Upper lobe of left lung (tissue), 6 donors: ENCODE measurements at places on chromosomes 16 and 17. TPM values are rescaled to one million over a fixed set of nuclear protein-coding genes. Genes with fewer than 3 reads are reported as not detected.

The AOC3 gene
- 111 TPM for total RNA-seq

The RASL10B gene
- total RNA-seq, result 4.1 TPM

DNA sequence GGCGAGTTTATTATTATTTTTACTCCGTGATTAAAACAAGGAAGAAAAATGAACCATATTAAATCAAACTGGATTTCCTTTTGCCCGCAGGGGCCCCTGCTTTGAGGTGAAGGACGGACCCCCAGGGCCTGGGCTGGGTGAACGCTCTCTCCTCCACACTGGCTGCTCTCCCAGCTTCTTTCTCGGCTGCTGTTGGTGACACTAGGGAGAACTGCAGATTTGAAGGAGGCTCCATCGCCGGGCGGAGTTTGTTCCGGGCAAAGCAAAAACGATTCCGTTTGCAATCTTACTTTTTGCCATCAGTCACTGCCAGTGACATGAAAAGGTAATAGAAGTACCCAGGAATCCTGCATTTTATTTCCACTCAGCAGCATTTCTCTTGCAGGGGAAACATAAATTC, 221.6 kb upstream of the SDK2 start:
- H3K27me3 ChIP-seq, result no peaks in the 10 kb centered on the region
- H3K27ac ChIP-seq, result no peak overlapping the region
- H3K4me1 ChIP-seq, result no peaks in the 10 kb centered on the region
- no peak for DNase-seq

The MT4 gene
- total RNA-seq, result not detected

DNA sequence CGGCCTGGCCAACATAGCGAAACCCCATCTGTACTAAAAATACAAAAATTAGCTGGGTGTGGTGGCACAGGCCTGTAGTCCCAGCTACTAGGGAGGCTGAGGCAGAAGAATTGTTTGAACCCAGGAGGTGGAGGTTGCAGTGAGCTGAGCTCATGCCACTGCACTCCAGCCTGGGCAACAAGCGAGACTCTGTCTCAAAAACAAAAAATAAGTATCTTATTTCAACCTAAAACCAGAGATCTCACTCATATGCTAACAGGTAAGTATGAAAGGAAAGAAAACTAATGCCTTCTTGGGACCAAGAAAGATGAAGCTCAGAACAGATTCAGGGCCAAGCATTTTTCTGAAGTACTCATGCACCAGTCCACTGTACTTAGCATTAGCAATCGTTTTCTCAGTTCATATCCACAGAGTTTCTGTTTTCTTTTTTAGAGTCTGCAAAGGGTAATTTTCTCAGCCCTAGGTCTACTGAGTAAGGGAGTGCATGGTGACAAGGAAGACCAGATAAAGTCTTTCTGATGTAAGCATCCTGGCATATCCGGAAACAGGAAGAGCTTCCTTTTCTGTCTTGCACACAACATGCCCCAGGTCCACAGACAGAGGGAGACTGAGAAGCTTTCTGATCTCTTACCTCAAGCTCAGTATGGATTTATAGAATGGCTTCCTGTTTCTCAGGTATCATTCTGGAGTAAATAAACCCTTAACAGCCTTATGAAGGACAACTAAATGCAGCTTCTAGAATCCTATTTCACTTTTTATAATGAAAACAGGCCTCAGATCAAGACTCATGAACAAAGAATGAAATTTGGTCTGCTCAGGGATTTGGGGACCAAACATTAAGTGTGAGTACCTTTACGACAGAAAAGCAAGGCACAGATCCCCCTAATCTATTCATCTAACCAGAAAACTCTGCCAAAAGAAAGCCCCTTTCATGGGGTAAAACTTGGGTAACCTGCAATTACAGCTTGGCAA, 38.7 kb upstream of the FOXJ1 start:
- H3K27ac ChIP-seq, result peak overlapping the region; percentile 37
- peaks cover 4% of the 10 kb centered on the region for H3K4me1 ChIP-seq
- H3K27me3 ChIP-seq, result no peaks in the 10 kb centered on the region

The LPCAT2 gene
- 31.8 TPM for total RNA-seq

DNA sequence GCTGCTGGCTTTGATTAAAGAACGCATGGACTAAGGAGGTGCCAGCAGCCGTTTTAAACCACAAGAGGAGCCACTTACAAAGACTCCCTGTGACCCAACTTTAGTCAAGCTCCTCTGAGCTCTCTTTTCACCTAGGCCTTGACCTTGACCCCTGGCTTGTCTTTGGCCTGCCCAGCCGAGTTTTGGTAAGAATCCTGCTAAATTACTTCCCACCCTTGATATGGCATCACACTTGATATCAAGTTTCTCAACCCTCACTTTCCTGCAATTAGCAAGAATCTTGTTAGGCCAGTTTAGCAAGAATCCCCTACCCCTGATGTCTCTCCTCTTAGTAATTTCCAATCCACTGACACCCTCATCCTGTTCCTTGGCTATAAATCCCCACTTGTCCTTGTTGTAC, 232.8 kb upstream of the SALL1 start:
- no peak overlapping the region for H3K4me3 ChIP-seq
- H3K36me3 ChIP-seq, result no peaks in the 10 kb centered on the region
- H3K27me3 ChIP-seq, result no peaks in the 10 kb centered on the region

The CIITA gene
- 142 TPM for total RNA-seq

DNA sequence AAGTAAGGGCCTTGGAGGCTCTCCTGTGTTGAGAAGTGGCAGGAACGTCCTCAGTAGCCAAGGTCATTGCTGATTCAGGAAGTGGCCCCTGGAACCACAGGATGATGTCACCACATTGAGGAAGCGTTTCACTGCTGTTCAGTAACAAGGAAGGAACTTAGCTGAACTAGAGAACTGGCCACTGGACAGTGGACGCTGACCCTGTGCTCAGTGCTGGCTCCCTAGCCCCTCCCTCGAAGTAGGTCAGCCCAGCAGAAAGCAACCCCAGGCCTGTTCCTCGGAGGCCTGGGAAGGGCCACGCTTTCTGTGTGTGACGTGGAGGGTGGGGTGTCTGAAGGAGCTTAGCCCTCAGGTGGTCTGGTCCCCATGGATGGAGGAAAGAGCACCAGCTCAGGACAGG, 58.3 kb downstream of the B9D1 start:
- H3K4me1 ChIP-seq, result peaks cover 63% of the 10 kb centered on the region
- no peaks in the 10 kb centered on the region for H3K36me3 ChIP-seq
- DNase-seq, result no peak

DNA sequence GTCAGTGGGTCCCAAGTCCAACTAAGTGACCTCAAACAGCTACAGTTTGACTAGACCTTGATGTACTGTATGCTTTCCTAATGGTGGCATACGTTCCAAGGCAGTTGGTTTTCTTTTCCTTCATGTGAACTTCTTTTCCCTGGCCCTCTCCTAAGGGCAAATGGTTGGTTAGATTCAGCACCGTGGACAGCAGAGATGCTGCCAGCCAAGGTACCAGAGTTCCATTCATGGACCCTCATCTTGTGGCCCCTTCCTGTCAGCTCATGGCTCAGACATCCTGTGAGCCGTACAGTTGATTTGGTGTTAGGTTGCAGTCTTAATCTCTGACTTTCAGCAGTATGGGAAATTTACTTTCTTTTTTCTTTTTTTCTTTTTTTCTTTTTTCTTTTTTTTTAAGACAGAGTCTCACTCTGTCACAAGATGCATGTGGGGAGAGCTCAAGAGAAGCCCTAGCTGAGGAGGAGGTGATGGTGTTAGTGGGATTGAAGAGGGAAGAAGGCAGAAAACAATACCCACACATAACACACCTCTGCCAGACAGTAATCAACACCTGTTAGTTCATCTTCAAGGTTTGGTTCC, 122.4 kb downstream of the USP31 start:
- DNase-seq, result no peak
- no peaks in the 10 kb centered on the region for H3K27me3 ChIP-seq
- no peak overlapping the region for H3K27ac ChIP-seq
- H3K36me3 ChIP-seq, result no peaks in the 10 kb centered on the region
- no peak overlapping the region for H3K4me3 ChIP-seq

GRCh38 chr17:79833744-79834564, 5.3 kb downstream of the CBX4 start:
- peaks cover 15% of the 10 kb centered on the region for H3K36me3 ChIP-seq
- no peaks in the 10 kb centered on the region for H3K27me3 ChIP-seq
- H3K4me3 ChIP-seq, result no peak overlapping the region
- H3K4me1 ChIP-seq, result peaks cover 66% of the 10 kb centered on the region
- no peak for DNase-seq
- no peak overlapping the region for H3K27ac ChIP-seq

GRCh38 chr17:45222014-45222288, 266 bp downstream of the FMNL1 start:
- no peak for DNase-seq
- H3K36me3 ChIP-seq, result no peaks in the 10 kb centered on the region
- peak overlapping the region; percentile 93 for H3K27ac ChIP-seq

DNA sequence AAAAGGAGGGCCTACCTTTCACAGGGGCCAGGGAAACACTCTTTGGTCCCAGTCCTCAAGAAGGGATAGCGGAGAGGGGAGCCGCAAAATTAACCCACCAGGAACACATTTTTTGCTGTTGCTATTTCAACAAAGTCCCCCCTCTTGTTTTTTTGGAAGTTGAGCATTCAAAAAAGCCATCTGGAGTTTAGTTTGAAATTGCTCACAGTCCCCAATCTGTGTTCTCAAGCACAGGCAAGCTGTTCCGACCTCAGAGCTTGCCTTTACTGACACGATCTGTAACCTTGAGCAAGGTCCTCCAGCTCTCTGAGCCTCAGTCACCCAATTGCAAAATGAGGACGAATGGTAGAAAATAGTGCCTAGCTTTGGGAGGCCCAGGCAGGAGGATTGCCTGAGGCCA, 131.1 kb downstream of the ZNF423 start:
- H3K27ac ChIP-seq, result no peak overlapping the region
- no peak for DNase-seq
- no peaks in the 10 kb centered on the region for H3K36me3 ChIP-seq

GRCh38 chr17:68622423-68622822, 21.3 kb upstream of the FAM20A start:
- no peak overlapping the region for H3K4me3 ChIP-seq
- H3K36me3 ChIP-seq, result no peaks in the 10 kb centered on the region
- H3K27ac ChIP-seq, result no peak overlapping the region
- no peaks in the 10 kb centered on the region for H3K4me1 ChIP-seq
- DNase-seq, result no peak
- H3K27me3 ChIP-seq, result no peaks in the 10 kb centered on the region

The GCGR gene
- not detected for total RNA-seq

The TP53TG3E gene
- not detected for total RNA-seq

DNA sequence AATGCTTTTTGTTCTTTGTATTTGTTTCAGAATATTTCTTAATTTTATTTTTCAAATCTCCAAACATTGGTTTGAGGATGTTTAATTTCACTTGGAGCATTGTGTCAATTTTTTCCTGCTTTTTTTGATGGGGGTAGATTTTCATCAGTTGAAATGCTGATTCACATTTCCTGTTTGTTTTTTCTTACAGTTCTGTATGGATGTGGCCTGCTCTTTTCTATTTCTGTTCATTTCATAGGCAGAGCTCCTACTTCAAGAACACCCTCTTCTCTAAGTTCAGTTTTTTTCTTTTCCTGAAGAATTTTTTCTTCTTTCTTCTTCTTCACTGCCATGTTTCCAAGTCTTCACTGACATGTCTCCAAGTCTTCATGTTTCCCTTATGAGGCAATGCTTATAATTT, 8.8 kb downstream of the MBTD1 start:
- no peaks in the 10 kb centered on the region for H3K36me3 ChIP-seq
- H3K4me1 ChIP-seq, result no peaks in the 10 kb centered on the region
- no peaks in the 10 kb centered on the region for H3K27me3 ChIP-seq
- no peak overlapping the region for H3K4me3 ChIP-seq
- H3K27ac ChIP-seq, result no peak overlapping the region
- DNase-seq, result no peak

DNA sequence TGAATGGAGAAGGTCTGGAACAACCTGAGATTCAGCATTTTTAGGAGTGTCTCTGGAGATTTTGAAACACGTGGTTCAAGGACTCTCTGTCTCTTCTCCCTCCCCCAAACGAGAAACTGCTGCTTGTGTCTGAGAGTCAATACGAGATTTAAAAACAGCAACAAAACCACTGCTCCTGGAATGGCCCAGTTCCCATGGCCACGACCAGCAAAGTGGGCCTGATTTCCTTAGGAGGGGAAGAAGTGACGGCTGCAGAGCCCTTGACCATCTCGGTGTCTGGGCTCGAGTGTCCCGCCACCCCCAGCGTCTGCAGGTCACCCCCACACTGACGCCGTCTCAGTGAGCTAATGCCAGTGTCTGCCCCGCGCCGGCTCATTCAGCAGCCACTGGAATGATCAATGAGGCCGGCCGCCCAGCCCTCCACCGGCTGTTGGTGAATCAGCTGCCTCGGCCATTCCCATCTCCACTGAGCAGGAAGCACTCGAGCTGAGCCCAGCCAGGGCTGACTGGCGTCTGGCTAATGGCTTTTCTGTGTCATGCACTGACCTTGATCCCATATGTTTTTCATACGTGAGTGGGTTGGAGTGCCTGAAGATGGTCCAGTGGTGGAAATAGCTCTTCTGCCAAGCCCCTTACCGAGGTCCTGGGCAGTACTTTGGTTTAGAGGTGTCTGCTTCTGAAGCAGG, 151.8 kb downstream of the PITPNC1 start:
- H3K4me3 ChIP-seq, result peak overlapping the region; percentile 21
- peaks cover 22% of the 10 kb centered on the region for H3K4me1 ChIP-seq
- H3K27ac ChIP-seq, result no peak overlapping the region
- no peaks in the 10 kb centered on the region for H3K27me3 ChIP-seq
- DNase-seq, result peak; percentile 88

The GFER gene
- 17.4 TPM for total RNA-seq

The RNF227 gene
- 5.5 TPM for total RNA-seq

GRCh38 chr17:59796785-59797205, 89.3 kb downstream of the VMP1 start:
- no peak overlapping the region for H3K27ac ChIP-seq
- H3K4me3 ChIP-seq, result no peak overlapping the region
- no peaks in the 10 kb centered on the region for H3K27me3 ChIP-seq
- H3K4me1 ChIP-seq, result peaks cover 4% of the 10 kb centered on the region
- H3K36me3 ChIP-seq, result no peaks in the 10 kb centered on the region

The PIRT gene
- total RNA-seq, result not detected

- H3K36me3 ChIP-seq, result no peaks in the 10 kb centered on the region
- no peak for DNase-seq
- H3K27ac ChIP-seq, result no peak overlapping the region
- no peaks in the 10 kb centered on the region for H3K4me1 ChIP-seq
Observed at GRCh38 chr16:73737637-73738036, 559.0 kb upstream of the PSMD7 start.

GRCh38 chr17:36932694-36933511, 4.4 kb upstream of the LHX1 start:
- peaks cover 66% of the 10 kb centered on the region for H3K4me1 ChIP-seq
- no peaks in the 10 kb centered on the region for H3K27me3 ChIP-seq
- no peaks in the 10 kb centered on the region for H3K36me3 ChIP-seq
- DNase-seq, result peak; percentile 37
- no peak overlapping the region for H3K27ac ChIP-seq

- H3K4me3 ChIP-seq, result no peak overlapping the region
- H3K36me3 ChIP-seq, result no peaks in the 10 kb centered on the region
- peaks cover 67% of the 10 kb centered on the region for H3K4me1 ChIP-seq
- DNase-seq, result peak; percentile 97
- H3K27me3 ChIP-seq, result no peaks in the 10 kb centered on the region
- H3K27ac ChIP-seq, result peak overlapping the region; percentile 89
Observed at GRCh38 chr17:1577182-1577581, 14.6 kb upstream of the PITPNA start.

The GDPD3 gene
- total RNA-seq, result 11.7 TPM
